ENCODE measurements at places on chromosomes 1 and 21.

GRCh38 chr21:37164742-37165141 is 91.7 kb downstream of the TTC3 start:
- no peak for DNase-seq

GRCh38 chr1:241612533-241613477 is 27.4 kb downstream of the CHML start:
- no peak for DNase-seq

- DNase-seq: peak; percentile 93
These were observed 817 bp upstream of the PMVK start for GRCh38 chr1:154937085-154937987.

- DNase-seq: peak; percentile 75
These were observed 12.2 kb downstream of the ZDHHC18 start for GRCh38 chr1:26838474-26839338.

- peak; percentile 22 for DNase-seq
These were observed 569 bp upstream of the DAB1 start for GRCh38 chr1:57424231-57425027.

GRCh38 chr1:69320757-69321211 is 246.9 kb upstream of the LRRC7 start:
- DNase-seq: no peak

DNA sequence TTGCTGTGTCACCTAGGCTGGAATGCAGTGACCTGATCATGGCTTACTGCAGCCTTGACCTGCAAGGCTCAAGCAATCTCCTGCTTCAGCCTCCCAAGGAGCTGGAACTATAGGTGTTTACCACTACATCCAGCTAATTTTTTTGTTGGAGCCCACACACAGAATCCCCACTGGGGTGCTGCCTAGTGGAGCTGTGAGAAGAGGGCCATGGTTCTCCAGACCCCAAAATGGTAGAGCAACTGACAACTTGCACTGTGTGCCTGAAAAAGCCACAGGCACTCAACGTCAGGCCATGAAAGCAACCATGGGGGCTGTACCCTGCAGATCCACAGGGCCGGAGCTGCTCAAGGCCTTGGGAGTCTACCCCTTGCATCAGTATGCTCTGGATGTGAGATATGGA is 39.1 kb upstream of the PTPRC start:
- DNase-seq: no peak

DNA sequence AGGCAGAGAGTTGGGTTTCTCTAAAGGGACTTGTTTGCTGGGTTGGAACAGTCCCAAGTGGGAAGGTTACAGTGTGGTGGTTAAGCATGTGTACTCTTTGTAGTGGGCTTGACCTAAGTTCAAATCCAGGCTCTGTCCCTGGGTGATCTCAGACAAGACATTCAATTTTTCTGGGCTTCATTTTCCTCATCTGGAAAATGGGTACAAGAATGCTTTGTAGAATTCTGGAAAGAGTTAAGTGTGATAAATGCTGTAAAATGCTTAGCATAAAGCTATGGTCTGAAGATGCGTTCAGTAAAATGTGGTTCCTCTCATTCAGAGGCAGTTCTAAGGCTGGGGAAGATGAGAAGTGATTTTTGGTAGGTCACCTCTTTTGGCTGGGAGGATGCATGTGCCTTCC is 805 bp downstream of the GRHL3 start:
- no peak for DNase-seq

GRCh38 chr21:39673163-39673562 is 60.4 kb downstream of the B3GALT5 start:
- DNase-seq: no peak

GRCh38 chr1:159071970-159072582 is 4.5 kb downstream of the AIM2 start:
- DNase-seq: peak; percentile 66

DNA sequence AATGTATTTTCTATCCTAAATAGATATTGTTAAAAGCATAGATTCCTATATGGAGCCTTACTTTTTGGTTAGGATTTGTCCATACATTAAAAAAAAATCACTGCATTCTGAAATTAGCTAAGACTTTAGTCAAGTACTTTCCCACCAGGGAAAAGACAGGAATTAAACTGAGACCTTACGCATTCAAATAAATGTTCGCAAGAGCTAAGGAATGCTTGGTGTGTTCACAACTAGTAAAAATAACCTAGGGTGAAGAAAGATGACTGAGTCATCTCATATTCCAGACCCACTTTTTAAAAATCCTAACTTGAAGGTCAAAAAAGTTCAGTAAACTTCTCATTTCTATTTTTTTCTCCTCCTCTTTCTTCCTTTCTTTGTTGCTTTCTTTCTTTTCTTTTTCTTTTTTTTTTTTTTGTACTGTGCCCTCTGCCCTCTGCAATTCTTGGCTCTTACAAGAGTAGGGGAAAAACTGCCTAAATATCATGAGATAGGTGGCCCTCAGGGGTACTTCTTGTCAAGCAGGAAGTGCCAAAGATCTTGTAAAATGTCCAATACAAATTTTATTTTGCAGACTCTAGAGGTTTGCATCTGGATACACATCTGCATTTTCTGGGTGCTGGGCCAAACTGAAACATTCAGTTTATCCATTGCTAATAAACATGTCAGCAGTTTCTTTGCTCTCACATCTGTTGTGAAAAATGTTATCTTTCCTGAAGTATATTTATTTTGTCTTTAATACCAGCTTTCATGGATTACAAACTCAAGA is 121.4 kb upstream of the GORAB start:
- no peak for DNase-seq

- DNase-seq: no peak
These were observed 21.7 kb downstream of the ECE1 start for GRCh38 chr1:21268281-21269239.

DNA sequence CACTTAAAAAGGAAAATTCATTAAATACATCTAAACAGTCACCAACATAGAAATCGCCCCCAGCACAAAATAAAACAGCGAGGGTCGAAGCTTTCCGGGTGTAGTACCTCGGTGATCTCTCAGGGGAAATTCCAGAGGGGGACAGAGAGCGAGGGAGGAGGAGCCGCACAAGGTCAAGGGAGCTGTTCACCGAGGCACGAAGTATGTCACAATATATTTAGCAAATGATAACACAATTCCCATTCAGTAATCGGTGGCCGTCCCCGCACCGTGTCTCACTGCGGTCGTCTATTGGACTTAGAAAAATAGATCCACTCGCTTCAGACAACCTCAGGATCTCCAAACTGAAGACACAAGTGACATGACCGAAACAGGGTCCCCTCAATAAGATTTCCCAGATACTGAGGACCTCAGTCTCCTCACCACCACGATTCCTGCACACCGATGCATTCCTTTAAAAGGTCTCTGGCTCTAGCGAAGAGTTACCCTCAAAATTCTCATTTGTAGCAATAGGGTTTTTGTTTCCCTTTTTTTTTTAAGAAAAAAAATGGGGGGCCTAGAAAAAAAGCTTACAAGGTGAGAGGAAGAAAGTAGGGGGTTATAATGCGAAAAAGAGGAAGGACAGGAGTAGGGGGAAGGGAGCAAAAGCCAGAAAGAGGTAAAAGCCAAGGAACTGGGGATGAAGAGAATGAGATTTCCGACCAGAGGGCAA is 1.1 kb downstream of the LPGAT1 start:
- no peak for DNase-seq

DNA sequence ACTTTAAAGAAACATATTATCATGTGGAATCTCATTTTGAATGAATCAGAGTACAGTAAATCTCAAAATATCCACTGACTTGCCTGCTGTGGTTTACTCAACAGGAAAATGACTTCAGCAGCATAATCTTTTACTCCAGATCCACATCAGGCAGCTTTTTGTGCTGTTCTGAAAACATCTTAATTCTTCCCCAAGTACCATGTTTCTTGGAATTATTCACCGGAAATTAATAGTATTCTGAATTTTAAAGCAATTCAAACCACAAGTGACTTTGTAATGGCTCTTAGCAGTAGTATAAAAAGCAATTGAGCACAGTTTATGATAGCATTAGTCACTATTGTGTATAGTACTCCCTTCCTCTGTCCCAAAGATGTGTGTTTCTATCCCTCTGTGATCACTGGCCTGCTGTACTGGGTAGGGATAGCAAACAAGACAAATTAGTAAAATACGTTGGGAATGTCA is 64.2 kb upstream of the ERRFI1 start:
- DNase-seq: peak; percentile 49

- no peak for DNase-seq
These were observed 209.3 kb upstream of the POGK start for GRCh38 chr1:166629946-166630345.

DNA sequence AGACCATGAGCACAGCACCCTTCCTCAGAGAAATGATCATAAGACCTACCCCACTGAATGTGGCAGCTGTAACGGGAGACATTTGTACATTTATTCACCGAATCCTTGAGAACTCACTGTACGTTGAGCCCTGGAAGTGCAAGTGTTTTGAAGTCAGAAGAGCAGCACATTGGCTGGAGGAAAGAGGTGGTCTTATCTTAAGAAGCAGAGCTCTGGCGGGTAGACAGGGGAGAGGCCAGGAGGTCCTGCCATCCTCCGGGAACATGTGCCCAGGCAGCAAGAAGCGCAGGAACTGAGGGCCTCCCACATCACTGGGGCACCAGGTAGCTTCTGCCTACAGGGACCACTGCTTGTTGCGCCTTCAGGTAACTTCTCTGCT is 169.2 kb upstream of the IRF2BP2 start:
- DNase-seq: no peak

- no peak for DNase-seq
These were observed 2.1 kb upstream of the RGS1 start for GRCh38 chr1:192573499-192573898.

- no peak for DNase-seq
These were observed 46.7 kb downstream of the CAMK2N1 start for GRCh38 chr1:20439282-20439681.

GRCh38 chr1:45687754-45688740 is at the start of gene TMEM69:
TSS of gene TMEM69 (plus strand) at chr1:45688181. CDS start at chr1:45691069, 2,888 bp downstream.
- DNase-seq: peak; percentile 90

DNA sequence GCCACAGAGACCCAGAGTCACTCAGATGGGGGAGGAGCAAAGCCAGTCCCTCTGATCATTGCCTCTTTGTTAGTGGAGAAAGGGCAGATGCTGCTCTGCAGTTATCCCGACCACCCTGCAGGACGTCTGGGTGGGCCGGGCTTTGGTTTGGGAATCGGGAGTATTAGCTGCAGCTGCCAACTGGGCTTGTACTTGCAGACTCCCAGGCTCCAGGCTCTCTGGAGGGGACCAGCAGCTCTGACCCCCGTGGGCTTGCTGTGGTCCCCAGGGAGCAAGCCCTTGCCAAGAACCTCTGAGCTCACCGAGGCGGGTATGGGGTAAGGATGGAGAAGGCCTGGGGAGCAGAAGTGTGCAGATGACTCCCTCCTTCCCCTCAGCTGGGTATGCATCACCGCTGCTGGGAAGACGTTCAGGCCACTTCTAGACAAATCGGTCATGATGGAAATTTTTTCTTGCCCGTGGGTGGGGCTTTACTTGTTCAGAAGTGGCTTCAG is 21.6 kb downstream of the MAPKAPK2 start:
- DNase-seq: no peak

GRCh38 chr1:109641861-109642260 is 14.0 kb upstream of the GSTM4 start:
- DNase-seq: no peak

GRCh38 chr1:117336088-117336817 is 31.0 kb upstream of the MAN1A2 start:
- DNase-seq: no peak

- DNase-seq: no peak
These were observed 37.6 kb upstream of the HMCN1 start for GRCh38 chr1:185696422-185697150.

DNA sequence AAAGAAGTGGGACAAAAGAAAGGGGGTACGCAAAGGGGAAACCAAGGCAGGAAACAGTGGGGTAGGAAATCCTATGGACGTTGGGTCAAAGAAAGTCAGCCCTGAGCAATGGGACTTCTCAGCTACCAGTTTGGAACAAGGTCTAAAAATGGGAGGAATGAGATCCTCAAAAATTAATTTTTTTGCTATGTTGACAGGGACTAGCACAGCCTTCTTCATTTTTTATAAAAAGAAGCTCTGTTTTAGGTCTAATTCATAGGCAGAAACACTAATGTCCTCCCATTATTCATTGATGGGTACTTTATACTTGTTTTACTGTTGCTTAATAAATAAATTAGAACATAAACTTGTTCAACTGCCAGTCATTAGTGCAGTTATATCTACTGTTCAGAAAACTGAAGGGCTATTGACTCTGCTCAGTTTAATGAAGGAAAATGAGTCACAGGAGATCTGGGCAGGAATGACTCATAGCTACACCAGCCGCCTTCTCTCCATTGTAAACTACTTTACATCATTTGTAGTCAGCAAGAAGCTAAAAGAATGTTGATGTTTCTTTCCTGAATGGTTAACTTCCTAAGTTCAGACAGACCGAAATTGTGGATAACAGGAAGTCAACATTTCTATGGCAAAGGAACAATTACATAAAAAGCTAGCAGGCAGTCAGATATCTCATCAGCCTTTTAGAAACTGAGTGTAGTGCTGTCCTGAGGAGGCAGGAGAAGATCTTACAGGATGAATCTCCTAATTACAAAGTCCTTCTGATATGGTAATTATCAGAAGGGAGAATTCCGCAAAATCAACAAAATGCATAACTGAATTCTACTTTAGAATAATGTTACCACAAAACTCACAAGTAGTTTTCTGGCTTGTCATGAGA is 356.4 kb upstream of the PKN2 start:
- peak; percentile 44 for DNase-seq

GRCh38 chr1:169363046-169363730 is 4.4 kb downstream of the NME7 start:
- DNase-seq: peak; percentile 79

DNA sequence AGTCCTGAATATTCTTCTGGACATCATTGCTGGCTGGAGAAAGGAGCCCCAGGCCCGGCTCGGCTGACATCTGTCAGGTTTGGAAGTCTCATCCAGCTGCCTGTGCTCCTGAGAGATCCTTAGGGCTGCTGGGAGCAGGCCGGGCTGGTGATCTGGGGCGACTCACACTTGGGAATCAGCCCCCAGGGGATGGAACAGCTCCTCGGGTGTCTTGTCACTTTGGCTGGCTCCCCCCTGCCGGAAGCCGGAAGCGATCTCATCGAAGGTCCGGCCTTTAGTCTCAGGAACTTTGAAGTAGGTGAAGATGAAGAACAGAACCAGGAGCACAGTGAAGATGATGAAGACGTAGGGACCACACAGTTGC is 31.8 kb downstream of the SLC2A1 start:
- no peak for DNase-seq

- DNase-seq: no peak
These were observed 12.0 kb upstream of the GIPC2 start for GRCh38 chr1:78033797-78034172.

GRCh38 chr1:156705321-156705917 is at the start of gene CRABP2:
TSS of gene CRABP2 (minus strand) at chr1:156705583. CDS start at chr1:156705446, 137 bp downstream.
- no peak for DNase-seq

DNA sequence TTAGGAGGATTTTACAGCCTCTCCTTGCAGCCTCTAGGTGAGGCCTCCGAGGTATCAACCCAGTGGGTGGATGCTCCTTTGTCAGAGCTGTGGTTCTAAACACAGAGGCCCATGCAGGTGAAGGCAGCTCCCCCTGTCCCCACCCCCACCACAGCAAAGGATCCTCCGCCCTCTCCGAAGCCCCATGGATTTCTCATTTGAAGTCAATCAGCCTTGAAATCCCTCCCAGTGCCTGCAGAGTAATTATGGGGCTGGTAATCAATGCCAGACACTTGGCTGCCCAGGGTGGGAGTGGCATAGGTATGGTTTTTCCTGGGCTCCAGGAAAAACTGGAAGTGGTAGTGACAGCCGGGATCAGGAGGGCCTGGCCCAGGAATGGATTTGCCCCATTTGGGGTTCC is 119.5 kb upstream of the CSF3R start:
- DNase-seq: no peak

- DNase-seq: no peak
These were observed 455.2 kb downstream of the AJAP1 start for GRCh38 chr1:5109633-5110032.

- no peak for DNase-seq
These were observed 37.2 kb upstream of the SH3D21 start for GRCh38 chr1:36268981-36269380.
